ENCODE measurements at places on chromosomes 7 and 10.
A peak's percentile ranks its signal among the peaks of the same experiment; 100 is the strongest.

DNA sequence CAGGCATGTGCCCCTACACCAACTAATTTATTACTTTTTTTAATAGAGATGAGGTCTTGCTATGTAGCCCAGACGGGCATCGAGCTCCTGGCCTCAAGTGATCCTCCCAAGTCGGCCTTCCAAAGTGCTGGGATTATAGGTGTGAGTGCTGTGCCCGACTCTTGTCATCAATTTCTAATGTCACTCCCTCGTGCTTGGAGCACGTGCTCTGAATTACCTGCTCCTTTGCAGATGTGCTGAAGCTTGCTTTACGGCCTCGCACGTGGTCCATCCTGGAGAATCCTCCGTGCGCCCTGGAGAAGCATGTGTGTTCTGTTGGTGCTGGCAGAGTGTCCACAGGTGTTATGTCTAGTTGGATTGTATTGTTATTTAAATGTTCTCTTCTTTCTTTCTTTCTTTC, 11.8 kb upstream of the UBE3C start:
- no peak for DNase-seq

- DNase-seq, result no peak
Measured at GRCh38 chr10:29186221-29186620, 102.6 kb upstream of the LYZL1 start.

DNA sequence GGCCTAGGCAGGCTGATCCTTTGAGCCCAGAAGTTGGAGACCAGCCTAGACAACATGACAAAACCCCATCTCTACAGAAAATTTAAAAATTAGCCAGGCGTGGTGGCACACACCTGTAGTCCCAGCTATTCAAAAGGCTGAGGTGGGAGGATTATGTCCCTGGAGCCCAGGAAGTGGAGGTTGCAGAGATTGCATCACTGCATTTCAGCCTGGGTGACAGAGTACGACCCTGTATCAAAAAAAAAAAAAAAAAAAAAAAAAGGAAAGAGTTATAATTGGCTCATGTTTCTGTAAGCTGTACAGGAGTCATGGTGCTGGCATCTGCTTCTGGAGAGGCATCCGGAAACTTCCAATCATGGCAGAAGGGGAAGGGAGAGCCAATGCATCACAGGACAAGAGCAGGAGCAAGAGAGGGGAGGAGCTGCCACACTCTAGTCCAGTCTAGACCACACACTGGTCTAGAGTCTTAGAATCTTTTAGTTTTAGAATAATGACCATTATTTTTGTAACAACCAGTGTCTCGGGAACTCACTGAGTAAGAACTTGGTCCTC, 16.8 kb downstream of the DOCK1 start:
- DNase-seq, result no peak

GRCh38 chr7:91710881-91711280, 169.6 kb downstream of the MTERF1 start:
- no peak for DNase-seq

GRCh38 chr10:6924166-6924565, 344.1 kb upstream of the PRKCQ start:
- DNase-seq, result no peak

- DNase-seq, result no peak
Measured at GRCh38 chr7:6161463-6162330, 110.7 kb downstream of the CYTH3 start.

DNA sequence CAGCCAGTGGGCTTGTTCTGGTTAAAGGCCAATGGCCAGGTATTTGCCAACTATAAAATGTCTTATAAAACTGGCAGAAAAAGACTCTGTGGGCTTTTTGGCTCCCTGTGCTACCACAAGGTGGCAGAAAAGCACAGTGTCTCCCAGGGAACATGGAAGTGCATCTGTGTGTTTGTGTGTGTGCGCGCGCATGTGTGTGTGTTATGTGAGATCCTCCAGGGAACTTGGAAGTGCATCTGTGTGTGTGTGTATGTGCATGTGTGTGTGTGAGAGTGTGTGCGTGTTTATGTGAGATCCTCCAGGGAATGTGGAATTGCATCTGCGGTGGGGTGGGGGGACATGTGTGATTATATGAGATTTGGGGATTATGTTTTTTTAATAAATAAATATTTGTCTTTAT, 30.2 kb upstream of the ABI1 start:
- peak; percentile 8 for DNase-seq

GRCh38 chr7:149362696-149363095, 98.2 kb downstream of the ZNF777 start:
- no peak for DNase-seq

DNA sequence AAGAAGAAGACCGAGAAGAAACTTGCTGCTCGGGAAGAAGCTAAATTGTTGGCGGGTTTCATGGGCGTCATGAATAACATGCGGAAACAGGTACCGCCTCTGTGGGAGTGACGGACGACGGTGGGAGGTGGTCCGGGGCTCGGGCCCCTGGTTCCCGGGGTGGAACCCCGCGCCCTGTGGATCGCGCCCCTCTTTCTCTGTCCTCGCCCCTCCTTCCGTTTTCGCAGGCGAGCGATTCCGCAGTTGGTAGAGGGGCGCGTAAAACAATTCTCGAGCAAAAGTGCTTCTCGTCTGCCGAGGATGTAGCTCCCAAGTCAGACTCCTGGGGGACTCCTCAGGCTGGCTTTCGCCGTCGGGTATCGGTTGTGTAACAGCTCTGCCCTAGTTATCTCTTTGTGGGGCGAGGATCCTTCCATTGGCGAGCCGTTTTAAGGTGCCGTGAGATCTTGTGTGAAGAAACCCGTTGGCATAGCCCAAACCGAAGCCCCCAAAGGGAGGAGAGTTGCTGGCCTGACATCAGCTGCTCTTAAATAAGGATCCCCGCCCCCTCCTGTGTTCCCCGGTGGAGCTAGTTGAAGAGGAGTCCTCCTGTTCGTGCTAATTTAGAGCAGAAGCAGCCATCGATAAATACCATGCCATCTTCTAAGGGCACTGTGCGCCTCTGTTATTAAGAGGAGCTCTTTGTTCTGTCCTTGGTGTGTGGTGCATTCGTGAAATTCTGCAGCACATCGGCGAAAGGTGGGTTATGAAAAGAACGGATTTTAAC, 655 bp downstream of the KLHL7 start:
- DNase-seq, result peak; percentile 32

DNA sequence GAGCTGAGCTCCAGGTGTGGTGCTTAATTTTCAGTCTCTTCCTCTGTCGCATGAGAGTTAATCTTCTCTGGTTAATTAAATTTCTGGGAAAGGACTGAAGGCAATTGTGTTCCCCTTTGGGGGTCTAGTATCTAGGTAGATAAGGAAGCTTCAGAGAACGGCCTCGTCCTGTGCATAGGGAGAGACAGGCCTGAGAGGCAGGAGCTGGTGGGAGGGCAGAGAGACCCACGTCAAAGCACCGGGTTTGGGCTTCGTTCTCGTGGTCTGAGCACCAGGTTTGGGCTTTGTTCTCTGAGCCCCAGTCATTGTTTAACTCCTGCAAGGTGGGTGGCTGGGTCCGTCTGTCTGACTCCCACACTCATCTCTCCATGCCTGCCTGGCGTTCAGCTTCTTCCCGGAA, 160.8 kb upstream of the PITRM1 start:
- DNase-seq, result no peak

DNA sequence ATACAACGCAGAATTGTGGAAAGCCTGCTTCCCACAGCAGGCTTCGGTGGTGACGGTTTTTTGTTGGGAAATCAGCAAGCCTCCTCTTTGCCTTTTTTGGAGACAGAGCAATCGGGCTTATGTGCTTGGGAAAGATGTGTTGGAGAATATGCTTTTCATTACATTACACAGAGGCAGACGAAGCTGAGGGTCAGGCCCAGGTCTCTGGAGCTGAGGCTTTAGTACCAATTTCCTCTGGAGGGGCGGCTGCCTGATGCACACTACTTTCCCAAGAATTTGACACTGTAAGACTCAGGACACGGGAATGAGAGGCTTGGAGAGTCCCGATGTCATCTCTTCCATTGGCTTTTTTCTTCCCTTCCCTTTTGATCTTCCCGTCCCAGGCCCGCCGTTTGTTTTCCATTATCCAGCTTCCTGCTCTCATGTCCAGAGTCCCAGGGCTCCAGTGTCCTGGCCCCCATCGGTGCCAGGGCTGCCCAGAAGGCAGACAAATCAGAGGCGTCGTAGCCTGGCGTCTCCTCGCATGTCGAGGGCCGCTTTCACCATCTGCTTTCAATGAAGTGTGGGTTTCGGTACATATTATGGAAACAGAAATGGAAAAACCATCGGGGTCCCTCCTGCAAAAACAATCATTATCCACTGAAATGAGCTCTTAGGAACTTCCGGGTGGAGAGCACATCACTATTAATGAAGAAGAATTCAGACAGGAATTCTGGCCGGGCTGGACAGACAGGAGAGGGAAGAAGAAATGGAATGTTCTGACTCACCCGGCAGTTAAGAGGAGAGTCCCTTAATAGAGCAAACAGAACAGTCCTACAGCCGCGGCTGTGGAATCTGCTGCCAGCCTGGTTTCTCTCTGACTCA, 123.0 kb upstream of the JCAD start:
- DNase-seq, result no peak

GRCh38 chr10:91462423-91462822, 52.3 kb downstream of the HECTD2 start:
- no peak for DNase-seq

GRCh38 chr7:47092336-47092735, 489.6 kb downstream of the TNS3 start:
- no peak for DNase-seq

DNA sequence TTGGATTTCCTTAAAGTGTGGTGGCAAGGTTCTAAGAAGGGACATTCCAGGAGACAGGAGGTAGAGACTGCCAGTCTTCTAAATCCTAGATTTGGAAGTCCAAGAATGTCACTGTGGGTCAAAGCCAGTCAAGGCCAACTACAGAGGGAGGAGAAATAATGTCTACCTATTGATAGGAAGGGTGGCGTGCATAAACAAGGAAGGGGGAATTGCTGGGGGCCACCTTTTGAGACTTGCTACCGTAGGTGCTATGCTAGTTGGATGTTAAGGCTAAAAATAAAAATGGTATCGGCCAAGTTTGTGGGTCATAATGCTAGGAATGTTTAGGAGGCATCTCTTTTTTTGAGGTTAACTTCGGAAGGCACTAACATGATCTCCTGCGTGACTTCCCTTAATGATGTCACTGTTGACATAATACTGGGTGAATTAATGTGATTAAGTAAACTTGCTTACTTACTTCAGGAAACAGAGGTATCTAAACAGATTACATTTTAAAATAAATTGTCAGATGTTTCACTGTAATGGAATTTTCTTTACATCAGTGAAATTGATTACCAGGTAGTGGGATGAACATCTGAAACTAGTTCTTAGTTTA, 4.8 kb downstream of the BTRC start:
- DNase-seq, result no peak

GRCh38 chr7:96675548-96675947, 34.1 kb downstream of the SEM1 start:
- no peak for DNase-seq

- no peak for DNase-seq
Measured at GRCh38 chr10:48758411-48758810, 73.7 kb downstream of the WDFY4 start.
